ENCODE measurements at places on chromosomes 3 and 15. TPM values are rescaled to one million over a fixed set of nuclear protein-coding genes. Genes with fewer than 3 reads are reported as not detected.

- DNase-seq: peak; percentile 90
- H3K27ac ChIP-seq: peak overlapping the region; percentile 85
- peak overlapping the region; percentile 85 for H3K4me3 ChIP-seq
- H3K27me3 ChIP-seq: no peaks in the 10 kb centered on the region
- H3K4me1 ChIP-seq: peaks cover 33% of the 10 kb centered on the region
Measured at GRCh38 chr15:96327155-96327741, 3.3 kb upstream of the NR2F2 start.

- peak overlapping the region; percentile 68 for H3K4me3 ChIP-seq
- H3K27ac ChIP-seq: peak overlapping the region; percentile 64
- DNase-seq: no peak
- peaks cover 7% of the 10 kb centered on the region for H3K4me1 ChIP-seq
- peaks cover 3% of the 10 kb centered on the region for H3K36me3 ChIP-seq
- H3K27me3 ChIP-seq: no peaks in the 10 kb centered on the region
Measured at GRCh38 chr3:127598841-127599570, 795 bp downstream of the MCM2 start.

DNA sequence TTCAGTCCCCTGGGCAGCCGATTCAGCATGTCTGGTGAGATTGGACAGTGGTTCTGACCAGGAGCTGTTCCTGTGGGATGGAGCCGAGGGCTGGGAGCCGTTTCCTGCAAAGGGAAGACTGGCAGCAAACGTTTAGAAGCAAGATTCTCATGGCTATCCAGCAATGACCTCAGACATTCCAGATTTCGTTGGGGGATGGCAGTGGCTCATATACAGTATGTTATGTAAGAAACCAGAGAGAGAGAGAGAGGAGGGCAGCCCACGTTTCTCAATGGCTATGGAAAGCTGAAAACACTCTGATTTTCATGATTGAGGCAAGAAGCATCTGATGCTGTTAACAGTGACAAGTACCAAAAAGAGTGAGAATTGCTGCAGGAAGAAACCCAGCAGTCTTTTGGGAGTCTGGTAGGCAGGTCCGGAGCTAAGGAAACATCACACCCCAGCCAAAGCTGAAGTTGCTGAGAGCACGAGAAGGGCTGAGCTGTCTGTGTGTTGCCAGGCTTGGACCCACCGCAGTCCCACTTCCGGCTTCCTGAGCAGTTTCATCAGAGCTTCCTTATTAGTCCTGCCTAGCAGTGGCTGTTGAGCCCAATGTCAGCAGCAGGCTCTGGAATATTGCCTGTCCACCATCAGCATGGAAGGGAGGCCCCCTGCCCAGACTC is 25.6 kb upstream of the VPS8 start:
- peak overlapping the region; percentile 4 for H3K4me3 ChIP-seq
- H3K4me1 ChIP-seq: peaks cover 28% of the 10 kb centered on the region
- peak overlapping the region; percentile 40 for H3K27ac ChIP-seq
- DNase-seq: peak; percentile 67

DNA sequence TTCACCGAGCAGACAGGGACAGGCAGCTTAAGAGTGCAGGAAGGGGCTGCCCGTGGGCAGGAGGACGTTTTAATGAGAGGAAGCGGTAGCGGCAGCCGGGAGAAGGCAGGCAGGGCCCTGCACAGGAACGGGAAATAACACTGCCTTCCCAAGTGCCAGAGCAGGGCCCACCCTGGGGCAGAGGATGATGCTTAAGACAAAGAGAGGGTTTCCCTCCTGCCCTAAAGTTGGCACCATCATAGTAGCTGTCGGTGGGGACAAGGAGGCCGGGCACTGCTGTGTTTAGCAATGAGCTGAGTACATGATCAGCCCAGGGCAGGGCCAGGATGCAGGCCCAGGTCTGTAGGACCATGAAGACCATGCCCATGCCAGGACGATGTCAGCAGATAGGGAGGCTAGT is 21.7 kb downstream of the PRR20G start:
- no peaks in the 10 kb centered on the region for H3K4me1 ChIP-seq
- H3K36me3 ChIP-seq: no peaks in the 10 kb centered on the region
- H3K27ac ChIP-seq: no peak overlapping the region
- DNase-seq: no peak

GRCh38 chr3:177340243-177340830 is 143.1 kb upstream of the TBL1XR1 start:
- DNase-seq: no peak
- no peak overlapping the region for H3K27ac ChIP-seq
- H3K27me3 ChIP-seq: no peaks in the 10 kb centered on the region
- H3K4me1 ChIP-seq: peaks cover 25% of the 10 kb centered on the region
- no peaks in the 10 kb centered on the region for H3K36me3 ChIP-seq
- H3K4me3 ChIP-seq: no peak overlapping the region

- H3K4me3 ChIP-seq: no peak overlapping the region
- DNase-seq: no peak
- peaks cover 81% of the 10 kb centered on the region for H3K36me3 ChIP-seq
- H3K27me3 ChIP-seq: no peaks in the 10 kb centered on the region
Measured at GRCh38 chr15:92951800-92952457, 51.8 kb downstream of the CHD2 start.

Gene AHSG
- total RNA-seq: not detected

DNA sequence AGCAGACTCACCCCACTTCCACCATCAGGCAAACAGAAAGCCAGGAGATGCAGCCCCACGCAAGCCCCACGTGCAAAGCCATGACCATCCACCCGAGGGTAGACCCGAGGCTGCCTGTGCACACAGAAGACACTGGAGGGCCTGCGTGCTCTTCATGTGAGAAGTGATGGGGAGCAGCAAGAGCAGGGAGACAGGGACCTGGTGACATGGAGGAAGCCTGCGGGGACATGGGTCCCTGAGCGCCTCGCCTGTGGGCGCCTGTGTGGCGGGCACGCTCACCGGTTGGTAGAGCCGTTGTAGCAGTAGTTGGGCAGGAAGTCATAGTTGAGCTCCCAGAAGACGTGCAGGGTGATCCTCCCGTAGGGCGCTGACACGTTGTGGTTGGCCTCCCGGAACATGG is 65.0 kb downstream of the NIPA2 start:
- no peak for DNase-seq
- no peak overlapping the region for H3K4me3 ChIP-seq
- H3K4me1 ChIP-seq: no peaks in the 10 kb centered on the region
- no peaks in the 10 kb centered on the region for H3K27me3 ChIP-seq

- H3K36me3 ChIP-seq: no peaks in the 10 kb centered on the region
- no peak for DNase-seq
- H3K4me1 ChIP-seq: no peaks in the 10 kb centered on the region
- no peak overlapping the region for H3K27ac ChIP-seq
- H3K4me3 ChIP-seq: no peak overlapping the region
Measured at GRCh38 chr15:32651229-32651837, 9.8 kb downstream of the SCG5 start.

GRCh38 chr3:130787422-130788068 is 40.9 kb upstream of the PIK3R4 start:
- H3K36me3 ChIP-seq: no peaks in the 10 kb centered on the region
- no peaks in the 10 kb centered on the region for H3K4me1 ChIP-seq
- H3K27ac ChIP-seq: no peak overlapping the region
- no peak overlapping the region for H3K4me3 ChIP-seq

DNA sequence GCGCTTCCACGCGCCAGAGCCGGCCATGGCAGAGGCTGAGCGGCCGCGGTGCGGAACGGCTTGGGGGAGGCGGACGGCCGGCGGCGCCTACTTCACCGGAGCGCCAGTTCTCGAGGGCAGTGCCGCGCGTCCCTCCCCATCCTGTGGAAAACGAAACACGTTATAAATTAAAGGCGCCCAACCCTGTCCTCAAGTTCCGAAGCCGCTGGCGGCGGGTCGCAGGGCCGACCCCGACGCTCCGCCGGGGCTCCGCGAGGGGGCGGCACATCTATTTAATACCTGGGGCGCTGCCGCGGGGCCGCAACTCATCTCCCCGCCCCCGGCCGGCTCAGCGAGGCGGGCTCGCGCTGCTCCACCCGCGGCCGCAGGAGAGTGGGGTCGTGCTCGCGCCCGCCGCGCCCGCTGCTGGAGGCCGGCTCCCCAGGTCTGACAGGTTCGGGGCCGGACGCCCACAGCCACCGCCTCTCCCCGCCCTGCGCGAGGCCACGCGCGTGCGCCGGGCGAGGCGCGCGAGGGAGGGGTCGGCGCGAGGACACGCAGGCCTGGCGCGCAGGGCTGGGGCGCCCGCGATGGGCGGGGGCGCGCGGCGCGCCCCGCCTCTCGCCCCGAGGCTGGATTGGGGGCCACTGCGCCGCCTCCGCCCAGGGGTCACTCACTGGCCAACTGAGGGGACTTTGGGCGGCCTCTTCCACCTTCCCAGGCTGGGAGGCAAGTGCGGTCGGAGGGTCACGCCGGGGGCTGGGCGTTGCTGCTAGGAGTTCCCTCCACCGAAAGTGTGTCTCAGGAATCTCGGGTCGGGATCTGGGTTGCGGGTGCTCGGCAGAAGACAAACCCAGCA is at the start of gene SLC30A4:
Gene SLC30A4 (minus strand): TSS at position 428 of the 838 bp plus-strand sequence. CDS start 401 bp downstream, at position 27.
- H3K27me3 ChIP-seq: peaks cover 2% of the 10 kb centered on the region
- H3K36me3 ChIP-seq: no peaks in the 10 kb centered on the region
- DNase-seq: peak; percentile 45
- H3K27ac ChIP-seq: peak within 1 kb of the TSS; percentile 40

GRCh38 chr3:39180546-39181346 is 11.6 kb downstream of the XIRP1 start:
- peaks cover 19% of the 10 kb centered on the region for H3K4me1 ChIP-seq
- H3K36me3 ChIP-seq: no peaks in the 10 kb centered on the region
- no peaks in the 10 kb centered on the region for H3K27me3 ChIP-seq
- H3K4me3 ChIP-seq: peak overlapping the region; percentile 55
- peak; percentile 57 for DNase-seq

Gene GOLGA6L10
- total RNA-seq: 0.30 TPM

Gene HTR3C
- total RNA-seq: not detected
